ENCODE measurements at places on chromosomes 1 and 21. TPM values are rescaled to one million over a fixed set of nuclear protein-coding genes. Genes with fewer than 3 reads are reported as not detected.

The LCE2B gene
- total RNA-seq: not detected

The GNG4 gene
- 2.3 TPM for total RNA-seq

The CRP gene
- not detected for total RNA-seq

The LEFTY2 gene
- total RNA-seq: 3.9 TPM

The SERINC2 gene
- 8.9 TPM for total RNA-seq

The DPM3 gene
- 15.8 TPM for total RNA-seq

The PLA2G2F gene
- total RNA-seq: 1.3 TPM

The FCER1G gene
- 15.9 TPM for total RNA-seq

The IFI44L gene
- 40.6 TPM for total RNA-seq

The C1orf115 gene
- total RNA-seq: 10.0 TPM

The EFNA3 gene
- total RNA-seq: 1.2 TPM

The SETSIP gene
- not detected for total RNA-seq

The SELENON gene
- total RNA-seq: 24.6 TPM

The PADI4 gene
- not detected for total RNA-seq

The ADGRL2 gene
- total RNA-seq: 185 TPM

The MSH4 gene
- 0.90 TPM for total RNA-seq

The DLGAP3 gene
- not detected for total RNA-seq

The TBX15 gene
- 5.2 TPM for total RNA-seq

The OBSCN gene
- total RNA-seq: 29.1 TPM

The F5 gene
- 4.5 TPM for total RNA-seq

The BCAS2 gene
- 43.0 TPM for total RNA-seq

The S100A7A gene
- total RNA-seq: not detected

The ARHGEF16 gene
- 3.3 TPM for total RNA-seq

The TRIM63 gene
- 1.8 TPM for total RNA-seq

The IGSF9 gene
- 1.7 TPM for total RNA-seq

The ATP1A2 gene
- total RNA-seq: 13.2 TPM

The FCRL6 gene
- total RNA-seq: not detected

The FAM20B gene
- 37.6 TPM for total RNA-seq

The CDC20 gene
- 12.3 TPM for total RNA-seq

The UBXN10 gene
- total RNA-seq: 2.4 TPM

The SLC30A10 gene
- total RNA-seq: 1.4 TPM

The MAP3K7CL gene
- total RNA-seq: 13.5 TPM

The RNU5D-1 gene
- total RNA-seq: not detected

The TMEM240 gene
- 6.7 TPM for total RNA-seq

The PIP5K1A gene
- total RNA-seq: 77.0 TPM

The GNG12 gene
- total RNA-seq: 264 TPM

The TIE1 gene
- 38.5 TPM for total RNA-seq

The KANK4 gene
- 6.2 TPM for total RNA-seq

The TNNT2 gene
- total RNA-seq: 15.2 TPM

The TCHH gene
- not detected for total RNA-seq

The CFHR3 gene
- 0.48 TPM for total RNA-seq

The SELP gene
- total RNA-seq: 13.1 TPM

The OR10Z1 gene
- not detected for total RNA-seq

The NBPF4 gene
- total RNA-seq: not detected

The NKAIN1 gene
- total RNA-seq: 1.1 TPM

The LINGO4 gene
- total RNA-seq: 0.16 TPM

The LHX8 gene
- 1.6 TPM for total RNA-seq

The AMY1B gene
- not detected for total RNA-seq

The TATDN3 gene
- total RNA-seq: 18.8 TPM

The LIPI gene
- total RNA-seq: not detected

The PAPPA2 gene
- 4.6 TPM for total RNA-seq

The CDC14A gene
- total RNA-seq: 29.1 TPM

The C1orf116 gene
- total RNA-seq: 6.2 TPM

The AMPD1 gene
- 1.9 TPM for total RNA-seq

The MARK1 gene
- 21.4 TPM for total RNA-seq

The EXO1 gene
- 7.9 TPM for total RNA-seq

Data from urinary bladder (tissue), 4 donors.